Gastrocnemius medialis (tissue), 4 donors: ENCODE measurements at places on chromosomes 4 and X.

GRCh38 chrX:110211340-110211739 is 106.5 kb downstream of the AMMECR1 start:
- H3K4me1 ChIP-seq = no peaks in the 10 kb centered on the region
- H3K36me3 ChIP-seq = no peaks in the 10 kb centered on the region
- H3K27ac ChIP-seq = no peak overlapping the region
- no peak for DNase-seq

GRCh38 chrX:110310896-110311295 is 7.0 kb downstream of the AMMECR1 start:
- H3K27ac ChIP-seq = no peak overlapping the region
- H3K4me3 ChIP-seq = no peak overlapping the region
- H3K4me1 ChIP-seq = no peaks in the 10 kb centered on the region
- no peaks in the 10 kb centered on the region for H3K36me3 ChIP-seq
- DNase-seq = no peak
- H3K27me3 ChIP-seq = no peaks in the 10 kb centered on the region

GRCh38 chr4:67451464-67451863 is 93.8 kb downstream of the CENPC start:
- DNase-seq = no peak
- H3K27me3 ChIP-seq = no peaks in the 10 kb centered on the region
- H3K4me1 ChIP-seq = no peaks in the 10 kb centered on the region
- H3K27ac ChIP-seq = no peak overlapping the region
- no peaks in the 10 kb centered on the region for H3K36me3 ChIP-seq

- H3K27ac ChIP-seq = no peak overlapping the region
These were observed 101.8 kb downstream of the AGTR2 start for GRCh38 chrX:116272322-116272721.

DNA sequence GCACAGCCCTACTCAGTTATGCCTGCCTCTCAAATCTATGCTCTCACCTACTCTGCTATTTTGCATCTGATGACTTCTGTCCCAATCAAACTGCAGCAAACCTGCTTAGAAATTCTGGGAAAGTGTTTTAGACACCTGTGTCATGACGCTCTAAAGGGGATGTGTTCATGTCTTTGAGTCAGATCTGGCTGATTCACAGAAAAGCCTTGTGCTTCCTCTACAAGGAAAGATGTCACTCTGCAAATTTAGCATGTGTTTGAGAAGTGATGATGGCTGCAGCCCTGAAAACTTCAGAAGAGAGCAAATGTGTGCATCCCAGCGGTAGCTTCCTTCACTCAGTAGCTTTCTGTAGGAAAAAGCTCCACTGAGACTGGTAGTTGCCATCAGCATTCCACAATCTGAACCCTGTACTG is 235.4 kb downstream of the MGST2 start:
- no peak overlapping the region for H3K27ac ChIP-seq
- no peaks in the 10 kb centered on the region for H3K36me3 ChIP-seq
- no peaks in the 10 kb centered on the region for H3K27me3 ChIP-seq
- no peak overlapping the region for H3K4me3 ChIP-seq
- peaks cover 15% of the 10 kb centered on the region for H3K4me1 ChIP-seq
